H1 (cell line): ENCODE measurements at places on chromosomes 4 and X.

DNA sequence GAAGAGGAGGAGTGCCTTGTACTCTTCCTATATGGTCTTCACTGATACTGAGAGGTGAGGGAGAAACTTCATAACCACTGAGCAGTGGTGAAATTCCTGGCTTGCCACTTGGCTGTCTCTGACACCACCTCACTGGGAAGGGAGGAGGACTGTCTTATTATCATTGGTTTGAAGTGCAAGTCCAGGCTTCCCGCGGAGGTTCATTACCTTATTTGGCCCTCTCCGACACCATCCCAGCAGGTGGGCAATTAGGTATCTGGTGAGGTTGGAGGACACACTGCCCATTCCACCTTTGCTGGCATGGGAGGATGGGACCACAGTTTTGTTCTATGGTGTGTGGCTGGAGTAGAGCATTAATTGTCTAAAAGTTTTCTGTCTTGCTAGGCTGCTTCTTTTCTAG lies 206.1 kb downstream of the LHFPL1 start:
- no peak for DNase-seq

DNA sequence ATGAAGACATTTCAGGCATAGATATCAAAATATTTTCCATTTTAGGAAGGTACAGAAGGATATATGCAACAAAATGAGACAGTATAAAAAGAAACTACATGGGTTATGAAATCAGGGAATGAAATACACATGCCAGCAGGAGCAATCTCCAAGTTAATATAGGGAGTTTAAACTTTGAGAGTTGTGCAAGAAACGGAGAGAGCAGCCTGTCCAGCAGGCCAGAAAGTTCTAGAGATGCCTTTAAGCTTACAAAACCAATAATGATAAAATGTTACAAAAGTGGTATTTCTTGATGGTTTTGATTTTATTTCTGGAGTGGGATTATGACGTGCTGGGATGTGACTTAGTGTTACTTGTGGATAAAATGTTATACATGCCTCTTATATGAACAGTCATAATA lies 2047.9 kb downstream of the ARAP2 start:
- DNase-seq = no peak

GRCh38 chrX:30224536-30224935 lies 5.9 kb upstream of the MAGEB3 start:
- no peak for DNase-seq

- DNase-seq = no peak
Measured at GRCh38 chrX:104641176-104641575, 75.2 kb downstream of the IL1RAPL2 start.
